ENCODE measurements at places on chromosomes 2 and 18. TPM values are rescaled to one million over a fixed set of nuclear protein-coding genes. Genes with fewer than 3 reads are reported as not detected.

DNA sequence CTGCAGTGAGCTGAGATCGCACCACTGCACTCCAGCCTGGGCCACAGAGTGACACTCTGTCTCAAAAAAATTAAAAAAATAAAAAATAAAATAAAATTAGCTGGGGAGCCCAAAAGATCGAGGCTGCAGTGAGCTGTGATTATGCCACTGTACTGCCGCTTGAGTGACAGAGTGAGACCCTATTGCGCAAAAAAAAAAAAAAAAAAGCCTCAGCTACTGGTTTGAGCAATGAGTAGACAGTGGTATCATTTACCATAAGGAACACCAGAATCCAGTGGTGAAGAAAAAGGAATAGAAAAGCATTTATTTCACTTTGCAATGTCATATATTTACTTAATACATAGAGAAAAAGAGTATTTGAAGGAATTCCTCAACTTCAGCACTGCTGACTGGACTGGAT, 3.0 kb downstream of the SAP130 start:
- no peak for DNase-seq
- H3K27ac ChIP-seq, result no peak overlapping the region
- H3K36me3 ChIP-seq, result peaks cover 8% of the 10 kb centered on the region
- no peaks in the 10 kb centered on the region for H3K27me3 ChIP-seq
- peaks cover 12% of the 10 kb centered on the region for H3K4me1 ChIP-seq
- H3K4me3 ChIP-seq, result no peak overlapping the region

- H3K4me3 ChIP-seq, result no peak overlapping the region
- H3K4me1 ChIP-seq, result no peaks in the 10 kb centered on the region
- H3K36me3 ChIP-seq, result no peaks in the 10 kb centered on the region
- H3K27ac ChIP-seq, result no peak overlapping the region
- no peak for DNase-seq
These were observed 44.8 kb downstream of the RRM2 start for GRCh38 chr2:10167316-10167715.

DNA sequence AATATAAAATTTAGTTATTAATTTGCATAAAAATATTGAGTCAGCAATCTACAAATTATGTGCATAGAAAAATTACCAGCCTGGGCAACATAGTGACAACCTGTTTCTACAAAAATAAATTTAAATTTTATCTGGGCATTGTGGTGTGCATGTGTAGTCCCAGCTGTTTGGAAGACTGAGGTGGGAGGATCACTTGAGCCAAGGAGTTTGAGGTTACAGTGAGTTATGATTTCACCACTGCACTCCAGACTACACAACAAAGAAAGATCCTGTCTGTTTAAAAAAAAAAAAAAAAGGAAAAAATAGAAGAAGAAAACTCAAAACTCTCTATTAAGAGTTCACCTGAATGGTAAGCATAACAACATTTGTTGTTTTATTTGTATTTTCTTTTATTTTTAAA, 1048.4 kb upstream of the CDH2 start:
- no peak for DNase-seq
- no peaks in the 10 kb centered on the region for H3K36me3 ChIP-seq
- no peak overlapping the region for H3K27ac ChIP-seq
- no peaks in the 10 kb centered on the region for H3K4me1 ChIP-seq
- no peak overlapping the region for H3K4me3 ChIP-seq
- H3K27me3 ChIP-seq, result no peaks in the 10 kb centered on the region

DNA sequence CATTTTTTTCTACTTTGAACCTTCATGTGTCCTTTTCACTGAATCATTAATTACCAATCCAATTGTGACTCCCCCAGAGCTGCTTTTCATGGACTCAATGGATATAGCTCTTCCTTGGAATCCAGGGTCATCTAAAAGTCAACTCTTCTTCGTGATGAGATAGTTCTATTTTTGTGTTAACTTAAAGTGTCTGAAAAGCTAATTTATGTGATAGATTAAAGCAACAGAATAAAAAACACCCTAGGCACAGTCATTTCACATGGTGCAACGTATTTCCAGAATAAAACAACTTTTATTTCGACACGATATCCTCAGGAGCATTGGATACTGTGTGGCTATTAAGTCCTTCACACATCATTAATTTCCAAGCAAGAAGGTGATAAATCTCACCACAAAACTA, 250.6 kb upstream of the SPHKAP start:
- DNase-seq, result no peak
- no peak overlapping the region for H3K27ac ChIP-seq
- no peaks in the 10 kb centered on the region for H3K36me3 ChIP-seq
- no peaks in the 10 kb centered on the region for H3K27me3 ChIP-seq

DNA sequence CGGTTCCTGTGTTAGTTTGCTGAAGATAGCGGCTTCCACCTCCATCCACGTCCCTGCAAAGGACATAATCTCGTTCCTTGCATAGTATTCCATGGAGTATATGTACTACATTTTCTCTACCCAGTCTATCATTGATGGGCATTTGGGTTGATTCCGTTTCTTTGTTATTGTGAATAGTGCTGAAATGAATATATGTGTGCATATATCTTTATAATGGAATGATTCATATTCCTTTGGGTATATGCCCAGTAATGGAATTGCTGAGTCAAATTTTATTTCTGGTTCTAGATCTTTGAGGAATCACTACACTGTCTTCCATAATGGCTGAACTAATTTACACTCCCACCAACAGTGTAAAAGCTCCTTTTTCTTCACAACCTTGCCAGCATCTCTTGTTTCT, 255.4 kb upstream of the CDH2 start:
- no peak overlapping the region for H3K27ac ChIP-seq
- no peak for DNase-seq
- H3K27me3 ChIP-seq, result no peaks in the 10 kb centered on the region
- H3K4me3 ChIP-seq, result no peak overlapping the region

GRCh38 chr2:207418419-207418818, 111.3 kb upstream of the CREB1 start:
- DNase-seq, result no peak
- no peaks in the 10 kb centered on the region for H3K4me1 ChIP-seq
- no peak overlapping the region for H3K27ac ChIP-seq

DNA sequence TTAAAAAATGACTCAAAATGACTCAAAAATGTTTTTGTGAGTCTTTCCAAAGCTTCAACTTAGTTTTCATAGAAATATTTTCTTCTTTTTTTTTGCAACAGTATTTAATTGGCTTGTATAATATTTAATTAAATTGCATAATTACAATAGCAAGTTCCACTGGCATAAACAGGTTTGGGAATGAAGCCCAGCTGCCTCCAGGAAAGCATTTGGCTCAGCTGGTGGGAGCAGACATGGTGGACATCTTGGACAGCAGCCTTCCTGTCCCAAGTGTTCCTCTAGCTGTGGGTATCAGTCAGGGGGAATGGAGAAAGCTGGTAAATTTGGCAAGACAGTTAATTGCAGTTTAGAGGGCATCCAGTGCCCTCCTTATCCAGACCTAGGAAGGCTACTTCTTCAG, 213.4 kb downstream of the ZBTB7C start:
- H3K27me3 ChIP-seq, result no peaks in the 10 kb centered on the region
- H3K4me3 ChIP-seq, result no peak overlapping the region
- H3K4me1 ChIP-seq, result peaks cover 6% of the 10 kb centered on the region
- no peaks in the 10 kb centered on the region for H3K36me3 ChIP-seq
- H3K27ac ChIP-seq, result no peak overlapping the region

DNA sequence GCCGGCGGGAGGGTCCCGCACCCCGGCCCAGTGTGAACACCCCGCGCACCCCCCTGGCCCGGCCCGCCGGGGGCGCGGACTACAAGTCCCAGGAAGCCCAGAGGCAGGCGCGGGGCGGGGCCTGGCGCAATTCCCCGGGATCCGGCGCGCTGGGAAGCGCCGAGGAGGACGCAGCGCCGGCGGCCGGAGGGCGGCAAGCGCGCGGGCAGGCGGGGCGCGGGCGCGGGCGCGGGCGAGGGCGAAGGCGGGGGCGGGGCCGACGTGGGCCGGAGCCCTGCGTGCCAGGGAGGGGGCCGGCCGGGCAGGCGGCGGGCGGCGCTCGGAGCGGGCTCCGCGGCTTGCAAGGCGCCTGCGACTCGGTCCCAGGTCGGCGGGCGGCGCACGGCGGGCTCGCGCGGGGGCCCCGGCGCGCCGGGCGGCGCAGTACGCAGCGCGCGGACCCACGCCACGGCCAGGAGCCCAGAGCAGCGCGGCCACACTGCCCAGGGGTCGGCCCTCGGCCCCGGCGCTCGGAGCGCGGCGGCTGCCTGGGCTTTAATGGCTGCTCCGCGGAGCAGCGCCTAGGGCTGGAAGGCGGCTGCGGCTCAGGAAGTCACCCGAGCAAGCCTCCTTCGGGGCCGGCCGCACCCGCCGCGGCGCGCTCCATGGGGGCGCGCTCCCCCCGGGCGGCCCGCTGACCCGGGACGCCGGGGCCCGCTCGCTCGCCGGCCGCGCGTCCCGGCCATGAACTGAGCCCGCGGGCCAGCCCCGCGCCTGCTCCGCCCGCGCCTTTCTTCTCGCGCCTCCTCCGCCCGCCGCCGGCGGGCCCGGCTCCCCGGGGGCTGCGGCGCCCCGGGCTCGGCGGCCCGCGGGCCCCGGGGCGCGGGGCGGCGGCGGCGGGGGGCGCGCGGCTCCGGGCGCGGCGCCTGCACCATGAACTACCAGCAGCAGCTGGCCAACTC, at the start of gene AGAP1:
TSS of gene AGAP1 (plus strand) at position 269 of the 941 bp plus-strand sequence.
- peak; percentile 95 for DNase-seq
- H3K4me1 ChIP-seq, result peaks cover 17% of the 10 kb centered on the region

GRCh38 chr18:37565101-37565976, at the start of gene CELF4:
Gene CELF4, minus strand, starts transcription at chr18:37565798.
- H3K27ac ChIP-seq, result no peak within 1 kb of the TSS
- DNase-seq, result peak; percentile 64
- peaks cover 17% of the 10 kb centered on the region for H3K4me1 ChIP-seq
- H3K27me3 ChIP-seq, result peaks cover 72% of the 10 kb centered on the region
- H3K4me3 ChIP-seq, result peak within 1 kb of the TSS; percentile 56

DNA sequence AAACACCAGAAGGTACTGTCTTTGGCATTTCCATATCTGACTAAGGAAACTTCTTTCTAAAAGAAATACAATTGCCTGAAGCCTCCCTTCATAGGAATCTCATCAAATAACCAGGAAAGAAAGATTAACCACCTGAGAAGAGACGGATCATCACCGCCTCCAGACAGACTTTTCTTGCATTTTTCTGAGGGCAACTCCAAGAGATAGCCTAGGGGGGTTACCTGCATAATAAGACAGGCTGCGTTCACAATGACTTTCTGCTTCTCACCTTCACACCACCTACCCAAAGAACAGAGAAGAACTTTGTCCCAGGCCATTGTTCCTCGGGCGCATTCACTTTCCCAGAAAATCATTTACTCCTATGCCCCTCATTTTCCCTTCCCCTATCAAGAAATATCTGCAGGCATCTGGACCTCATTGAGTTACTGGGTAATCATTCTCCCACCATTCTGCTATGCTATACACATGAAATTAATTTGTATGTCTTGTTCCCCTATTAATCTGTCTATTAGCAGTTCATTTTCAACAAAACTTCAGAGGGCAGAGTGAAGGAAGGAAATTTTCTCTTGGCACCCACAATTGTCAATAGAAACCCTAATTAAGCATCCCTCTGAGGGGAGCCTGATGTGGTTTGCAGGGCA, 8.3 kb upstream of the POMC start:
- H3K4me3 ChIP-seq, result no peak overlapping the region
- no peaks in the 10 kb centered on the region for H3K4me1 ChIP-seq
- no peaks in the 10 kb centered on the region for H3K36me3 ChIP-seq
- H3K27ac ChIP-seq, result no peak overlapping the region

DNA sequence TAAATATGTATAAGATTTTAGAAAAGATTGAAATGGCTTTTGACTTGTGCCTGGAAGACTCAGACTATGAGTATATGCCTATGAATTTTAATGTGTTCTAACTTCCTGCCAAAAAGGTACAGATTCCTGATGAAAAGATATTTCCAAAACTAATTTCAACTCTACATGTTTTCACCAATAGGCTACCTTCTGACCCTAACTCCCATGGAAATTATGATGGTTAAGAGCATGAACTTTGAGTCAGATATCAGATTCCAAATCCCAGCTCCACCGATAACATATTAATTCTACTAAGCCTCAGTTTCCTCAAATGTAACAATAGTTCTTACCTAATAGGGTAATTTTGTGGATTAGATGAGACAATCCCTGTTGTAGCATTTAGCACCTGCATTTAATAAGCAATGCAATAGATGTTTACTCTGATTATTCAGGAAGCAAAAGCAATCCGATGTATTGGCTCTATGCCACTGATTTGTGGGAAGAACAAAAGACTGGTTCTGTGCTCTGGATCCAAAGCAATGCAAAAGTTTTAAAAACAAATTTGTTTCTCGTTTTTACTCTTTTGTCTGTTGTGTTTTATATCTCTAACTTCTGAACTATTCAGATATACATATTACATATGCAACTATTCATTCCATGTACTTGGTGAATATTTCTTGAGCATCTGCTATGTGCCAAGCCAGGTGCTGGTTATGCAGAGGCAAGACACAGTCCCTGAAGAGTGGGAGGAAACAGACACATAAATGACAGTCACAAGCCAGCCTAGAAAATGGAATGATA, 115.4 kb downstream of the GATA6 start:
- DNase-seq, result no peak
- no peaks in the 10 kb centered on the region for H3K27me3 ChIP-seq
- H3K36me3 ChIP-seq, result no peaks in the 10 kb centered on the region
- no peak overlapping the region for H3K27ac ChIP-seq
- H3K4me1 ChIP-seq, result peaks cover 13% of the 10 kb centered on the region
- no peak overlapping the region for H3K4me3 ChIP-seq

GRCh38 chr2:146128216-146128615, 1608.3 kb upstream of the ZEB2 start:
- no peak overlapping the region for H3K4me3 ChIP-seq
- no peak overlapping the region for H3K27ac ChIP-seq
- DNase-seq, result no peak
- H3K4me1 ChIP-seq, result no peaks in the 10 kb centered on the region
- H3K36me3 ChIP-seq, result no peaks in the 10 kb centered on the region

- peaks cover 26% of the 10 kb centered on the region for H3K4me1 ChIP-seq
- H3K27me3 ChIP-seq, result no peaks in the 10 kb centered on the region
- no peak overlapping the region for H3K27ac ChIP-seq
- DNase-seq, result peak; percentile 64
These were observed 85.6 kb upstream of the TAF1B start for GRCh38 chr2:9757501-9758264.

- H3K27ac ChIP-seq, result no peak overlapping the region
- no peak for DNase-seq
- no peak overlapping the region for H3K4me3 ChIP-seq
- H3K36me3 ChIP-seq, result no peaks in the 10 kb centered on the region
These were observed 5.7 kb downstream of the SLC5A7 start for GRCh38 chr2:107992069-107992468.

GRCh38 chr2:191245869-191246531, 796 bp downstream of the MYO1B start:
- H3K4me3 ChIP-seq, result peak overlapping the region; percentile 77
- H3K4me1 ChIP-seq, result peaks cover 35% of the 10 kb centered on the region
- peak; percentile 86 for DNase-seq
- no peaks in the 10 kb centered on the region for H3K36me3 ChIP-seq

DNA sequence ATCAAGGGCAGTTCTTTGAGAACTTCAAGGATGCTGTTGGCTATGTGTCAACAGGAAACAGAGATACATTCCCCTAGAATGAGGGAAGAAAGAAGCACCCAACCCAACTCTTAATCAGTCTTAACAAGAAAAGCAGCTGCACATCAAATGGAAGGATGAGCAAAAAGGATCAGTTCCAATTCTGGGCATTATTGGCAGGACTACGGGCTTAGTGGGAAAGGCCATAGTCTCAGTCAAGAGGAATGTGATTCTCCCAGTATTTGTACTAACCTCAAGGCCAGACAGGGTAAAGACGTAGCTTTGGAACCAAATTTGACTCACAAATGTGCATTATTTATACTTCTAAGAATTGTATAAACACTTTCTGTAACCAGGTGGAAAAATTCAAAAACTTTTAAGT, 18.2 kb downstream of the BMP10 start:
- H3K27ac ChIP-seq, result no peak overlapping the region
- no peaks in the 10 kb centered on the region for H3K27me3 ChIP-seq
- H3K36me3 ChIP-seq, result no peaks in the 10 kb centered on the region
- H3K4me1 ChIP-seq, result peaks cover 2% of the 10 kb centered on the region

GLI2 gene
- total RNA-seq, result 4.7 TPM

TGFA gene
- 9.1 TPM for total RNA-seq

UBE2E3 gene
- 33.8 TPM for total RNA-seq

PPP3R1 gene
- total RNA-seq, result 59.2 TPM

TSPYL6 gene
- not detected for total RNA-seq

Data from upper lobe of right lung (tissue), 1 donor.